ENCODE measurements at places on chromosomes 3 and 15.
A peak's percentile ranks its signal among the peaks of the same experiment; 100 is the strongest.

GRCh38 chr3:101170806-101171558 lies 149.4 kb downstream of the IMPG2 start:
- DNase-seq = no peak

- no peak for DNase-seq
Measured at GRCh38 chr3:172965256-172965655, 175.8 kb downstream of the SPATA16 start.

DNA sequence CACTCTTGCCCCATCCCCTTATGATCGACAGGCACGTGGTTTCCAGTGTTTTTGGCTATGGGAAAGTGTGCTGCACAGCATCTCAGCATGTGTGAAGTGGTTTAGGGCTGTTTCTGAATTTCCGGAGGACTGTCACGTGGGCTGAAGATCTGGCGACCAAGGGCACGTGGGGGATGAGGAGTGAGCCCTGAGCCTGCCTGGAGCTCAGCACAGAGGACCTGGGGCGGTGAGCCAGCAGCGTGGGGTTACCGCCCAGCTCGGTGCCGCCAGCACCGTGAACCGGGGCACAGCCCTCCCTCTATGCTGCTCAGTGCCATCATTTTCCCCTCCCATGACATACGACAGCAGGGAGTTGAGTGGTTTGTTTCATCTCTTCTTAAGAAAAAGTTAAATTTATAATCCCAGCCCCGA lies 150.2 kb downstream of the DNAJB8 start:
- DNase-seq = peak; percentile 64

DNA sequence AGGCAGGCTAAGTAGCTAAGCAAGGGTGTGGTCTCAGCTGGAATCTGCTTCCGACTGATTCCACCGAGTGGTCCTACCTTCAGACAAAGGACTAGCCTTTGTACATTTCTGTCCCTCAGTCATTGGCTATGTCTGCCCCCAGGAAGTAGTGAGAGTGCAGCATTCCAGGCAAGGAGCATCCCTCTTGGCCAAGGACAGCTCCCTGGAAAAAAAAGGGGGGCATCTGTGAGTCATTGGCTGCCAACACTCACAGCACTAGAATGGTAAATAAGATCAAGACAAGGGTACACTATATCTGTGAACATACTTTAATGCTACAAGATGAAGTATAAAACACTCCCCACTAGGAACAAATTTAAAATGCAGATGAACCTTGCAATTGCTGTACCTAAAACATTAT lies 66.8 kb downstream of the STAC start:
- DNase-seq = no peak

Data from left forelimb (tissue), 1 donor.